ENCODE measurements at places on chromosomes 2 and 18.

DNA sequence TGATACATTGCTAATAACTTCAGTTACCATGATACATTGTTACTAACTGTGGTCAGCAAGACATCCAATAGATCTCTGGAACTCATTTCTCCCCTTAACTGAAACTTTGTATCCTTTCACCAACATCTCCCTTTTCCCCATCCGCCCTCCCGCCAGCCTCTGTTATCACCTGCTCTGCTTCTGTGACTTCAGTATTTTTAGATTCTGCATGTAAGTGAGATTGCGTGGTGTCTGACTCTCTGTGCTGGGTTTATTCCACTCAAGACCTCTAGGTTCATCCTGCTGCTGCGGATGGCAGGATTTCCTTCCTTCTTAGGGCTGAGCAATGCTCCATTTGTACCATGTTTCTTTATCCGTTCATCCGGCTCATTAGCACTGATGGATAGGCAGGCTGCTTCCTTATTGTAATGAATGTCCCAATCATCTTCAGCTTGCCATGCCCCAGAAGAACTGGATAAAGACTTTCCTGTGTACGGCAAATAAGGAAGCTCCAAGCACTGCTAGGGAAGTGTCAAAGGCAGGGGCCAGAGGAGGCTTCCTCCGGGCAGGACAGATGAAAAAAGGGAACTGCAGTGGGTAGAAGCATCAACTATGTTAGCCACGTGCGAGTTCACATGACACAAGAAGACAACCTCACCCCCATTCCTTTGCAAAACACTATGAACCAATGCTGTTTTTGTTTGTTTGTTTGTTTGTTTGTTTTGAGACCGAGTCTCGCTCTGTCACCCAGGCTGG lies 113.4 kb downstream of the EIPR1 start:
- DNase-seq, result no peak

DNA sequence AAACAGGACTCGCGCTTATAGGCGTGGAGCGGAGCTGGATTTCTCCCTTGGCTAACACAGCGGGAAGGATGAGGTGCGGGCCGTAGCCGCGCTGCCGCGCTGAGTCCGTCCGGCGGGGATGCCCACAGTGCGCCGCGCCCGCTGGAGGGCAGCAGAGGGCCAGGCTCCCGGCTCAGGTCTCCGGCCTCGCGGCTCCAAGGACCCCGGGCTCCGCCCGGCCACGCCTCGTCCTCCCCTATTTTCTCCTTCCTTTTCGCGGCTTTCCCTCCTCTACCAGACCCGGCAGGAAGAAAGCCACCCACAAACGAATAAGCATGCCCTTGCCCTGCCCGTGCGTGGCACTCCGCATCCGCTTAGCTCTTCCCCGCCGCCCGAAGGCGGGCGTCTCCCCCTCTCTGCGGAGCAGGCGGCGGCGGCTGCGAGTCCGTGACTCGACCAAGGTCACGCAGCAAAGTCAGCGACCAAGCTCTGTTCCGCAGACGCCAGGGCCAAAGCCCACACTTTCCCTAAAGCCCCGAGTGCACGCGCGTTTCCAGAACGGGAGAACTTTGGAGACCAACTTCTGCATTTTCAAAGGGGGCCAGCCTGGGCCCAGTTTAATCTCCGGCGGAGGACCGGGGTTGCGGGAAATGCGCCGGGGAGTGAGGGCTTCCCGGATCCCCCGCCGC lies 48.5 kb downstream of the KCNIP3 start:
- peak; percentile 75 for DNase-seq

- DNase-seq, result no peak
Measured at GRCh38 chr2:149098701-149099100, 60.2 kb downstream of the LYPD6B start.

GRCh38 chr2:98280376-98281102 lies 65.7 kb upstream of the CNGA3 start:
- no peak for DNase-seq

GRCh38 chr18:5268874-5269273 lies 26.7 kb downstream of the ZBTB14 start:
- DNase-seq, result no peak

Data from erythroblast (primary cell).